Renal cortical epithelial cell (primary cell): ENCODE measurements at places on chromosomes 13 and 19. TPM values are rescaled to one million over a fixed set of nuclear protein-coding genes. Genes with fewer than 3 reads are reported as not detected.

Gene SMIM17
- total RNA-seq = 0.30 TPM in 1 of 2 replicates, not detected in the other

Gene GRAMD1A
- 9.9 and 31.7 TPM in 2 replicates for total RNA-seq

Gene HPN
- total RNA-seq = 1.2 and 4.2 TPM in 2 replicates

Gene MADCAM1
- total RNA-seq = 0.05 TPM in 1 of 2 replicates, not detected in the other

Gene CDX2
- not detected in 2 replicates for total RNA-seq

Gene ZNF563
- total RNA-seq = 5.4 and 12.8 TPM in 2 replicates

Gene IGFL1
- total RNA-seq = 3.8 TPM in 1 of 2 replicates, not detected in the other

Gene HIF3A
- total RNA-seq = 1.1 TPM in 1 of 2 replicates, not detected in the other

Gene MUC16
- 0.45 and 1.0 TPM in 2 replicates for total RNA-seq

Gene FPR3
- not detected in 2 replicates for total RNA-seq

Gene CHST8
- not detected in 2 replicates for total RNA-seq

Gene ADGRE3
- total RNA-seq = not detected in 2 replicates

Gene SOX1
- total RNA-seq = not detected in 2 replicates

Gene KLHL1
- total RNA-seq = not detected in 2 replicates

Gene MISP3
- 1.3 and 1.6 TPM in 2 replicates for total RNA-seq

Gene PROZ
- not detected in 2 replicates for total RNA-seq

Gene GJB6
- total RNA-seq = not detected in 2 replicates

Gene ELSPBP1
- total RNA-seq = not detected in 2 replicates

Gene FGF22
- 0.10 TPM in 1 of 2 replicates, not detected in the other for total RNA-seq

Gene IRGC
- total RNA-seq = not detected in 2 replicates

Gene NTF4
- 0.25 and 0.52 TPM in 2 replicates for total RNA-seq

Gene ZNF8
- 4.2 and 10.9 TPM in 2 replicates for total RNA-seq

Gene FXYD7
- total RNA-seq = not detected in 2 replicates

Gene ZNF888
- total RNA-seq = 24.7 and 80.5 TPM in 2 replicates

Gene MRPL4
- 23.1 and 29.5 TPM in 2 replicates for total RNA-seq

Gene NCR1
- total RNA-seq = not detected in 2 replicates

Gene NLRP7
- not detected in 2 replicates for total RNA-seq

Gene FRY
- 2.6 and 16.2 TPM in 2 replicates for total RNA-seq

Gene NUDT19
- total RNA-seq = 13.5 and 14.6 TPM in 2 replicates

Gene TMEM91
- total RNA-seq = 3.0 and 9.0 TPM in 2 replicates

Gene RFX2
- total RNA-seq = 3.0 and 3.9 TPM in 2 replicates

Gene ZNF773
- total RNA-seq = 18.9 and 22.1 TPM in 2 replicates

Gene ZNF331
- 4.0 and 9.3 TPM in 2 replicates for total RNA-seq

Gene RPL28
- 177 and 303 TPM in 2 replicates for total RNA-seq

Gene TPTE2
- total RNA-seq = not detected in 2 replicates

Gene LRRC25
- total RNA-seq = not detected in 2 replicates

Gene RUBCNL
- total RNA-seq = 0.10 and 0.52 TPM in 2 replicates

Gene CEACAM4
- total RNA-seq = not detected in 2 replicates

Gene PLK5
- total RNA-seq = not detected in 2 replicates
